T follicular helper cell (primary cell): ENCODE measurements at places on chromosomes 16 and 17.

DNA sequence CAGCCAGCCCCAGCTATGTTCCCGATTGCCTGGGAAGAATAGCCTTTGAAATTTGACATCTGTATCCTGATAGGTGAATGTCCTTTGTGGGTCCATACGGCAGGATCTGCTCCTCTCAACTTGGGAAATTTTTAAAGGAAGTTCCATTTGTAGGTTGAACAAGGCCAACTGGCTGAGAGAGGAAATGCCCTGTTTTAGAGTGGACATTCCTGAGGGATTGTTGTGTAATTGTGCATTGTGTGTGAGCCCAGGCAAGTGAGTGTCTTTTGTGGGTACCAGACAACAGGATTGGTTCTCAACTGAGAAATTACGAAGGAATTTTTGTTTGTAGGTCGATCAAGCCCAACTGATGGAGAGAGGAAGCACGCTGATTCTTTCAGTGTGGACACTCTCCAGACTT, 2.6 kb upstream of the CPHXL2 start:
- DNase-seq, result no peak

DNA sequence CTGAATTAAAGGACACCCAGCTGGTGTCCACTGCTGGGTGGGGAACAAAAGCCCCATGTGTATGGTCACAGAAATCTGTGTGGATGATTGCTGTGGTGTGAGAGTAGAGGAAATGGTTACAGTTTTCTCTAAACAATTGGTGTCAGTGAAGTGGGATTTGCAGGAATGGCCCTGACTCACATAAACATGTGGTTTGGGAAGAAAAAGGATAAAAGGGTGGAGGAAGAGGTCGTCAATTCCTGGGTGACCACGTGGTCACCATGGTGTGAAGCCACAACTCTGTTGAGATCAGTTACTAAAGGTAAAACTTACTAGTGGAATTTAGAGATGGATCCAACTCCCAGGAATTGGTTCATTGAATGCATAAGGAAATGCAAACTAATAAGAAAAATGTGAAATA, 3.6 kb upstream of the TUBG2 start:
- no peak for DNase-seq

DNA sequence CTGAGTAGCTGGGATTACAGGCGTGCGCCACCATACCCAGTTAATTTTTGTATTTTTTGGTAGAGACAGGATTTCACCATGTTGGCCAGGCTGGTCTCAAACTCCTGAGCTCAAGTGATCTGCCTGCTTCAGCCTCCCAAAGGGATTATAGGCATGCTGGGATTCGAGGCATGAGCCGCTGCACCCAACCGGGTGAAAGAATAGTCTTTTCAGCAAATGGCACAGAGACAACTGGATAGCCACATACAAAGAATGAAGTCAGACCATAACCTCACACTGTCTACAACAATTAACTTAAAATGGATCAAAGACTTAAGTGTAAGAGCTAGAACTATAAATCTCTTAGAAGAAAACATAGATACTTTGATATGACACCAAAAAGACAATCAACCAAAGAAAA, 67.6 kb downstream of the TBC1D16 start:
- no peak for DNase-seq

DNA sequence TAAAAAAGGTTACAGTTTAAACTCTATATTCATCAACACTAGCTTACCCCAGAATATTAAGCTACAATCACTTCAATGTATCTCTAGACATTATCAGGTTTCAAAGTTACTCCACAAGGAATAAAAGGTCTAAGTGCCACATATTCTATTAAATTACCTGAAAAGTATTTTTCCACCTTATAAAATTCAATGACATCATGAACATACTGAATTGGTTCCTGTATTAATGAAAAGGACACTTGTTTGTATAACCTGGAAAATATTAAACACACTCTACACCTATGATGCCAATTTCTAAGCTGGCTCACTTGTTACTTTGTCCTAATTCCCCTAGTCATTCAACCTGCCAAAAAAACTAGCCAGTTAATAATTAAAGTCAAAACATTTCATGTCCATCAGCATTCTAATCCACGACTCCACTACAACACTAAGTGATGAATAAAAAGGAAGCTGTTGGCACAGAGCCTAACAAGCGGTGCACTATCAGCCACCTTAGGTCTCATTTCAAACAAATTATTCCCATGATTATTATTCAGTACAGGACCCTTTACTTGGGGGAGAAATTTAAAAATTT, 12.2 kb downstream of the MED13 start:
- no peak for DNase-seq

DNA sequence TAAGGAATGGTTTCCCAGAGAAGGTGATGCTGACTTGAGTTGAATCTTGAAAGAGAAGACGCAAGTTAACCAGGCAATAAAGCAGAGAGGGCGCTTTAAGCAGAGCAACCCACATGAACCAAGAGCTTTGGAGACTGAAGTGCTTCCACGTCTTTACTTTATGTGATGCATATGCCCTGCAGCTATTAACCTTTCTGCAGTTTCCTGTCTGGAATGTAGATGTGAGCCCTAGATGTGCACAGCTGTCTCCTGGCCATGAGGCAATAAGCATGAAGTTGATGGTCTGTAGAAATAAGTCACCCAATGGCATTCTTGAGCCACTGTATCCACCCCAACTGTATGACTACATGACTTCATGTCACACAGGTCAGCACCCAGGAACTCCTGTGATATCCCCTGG, 5.7 kb upstream of the CHST4 start:
- DNase-seq, result no peak

GRCh38 chr16:1614456-1615102, 2.4 kb downstream of the CRAMP1 start:
- DNase-seq, result no peak

DNA sequence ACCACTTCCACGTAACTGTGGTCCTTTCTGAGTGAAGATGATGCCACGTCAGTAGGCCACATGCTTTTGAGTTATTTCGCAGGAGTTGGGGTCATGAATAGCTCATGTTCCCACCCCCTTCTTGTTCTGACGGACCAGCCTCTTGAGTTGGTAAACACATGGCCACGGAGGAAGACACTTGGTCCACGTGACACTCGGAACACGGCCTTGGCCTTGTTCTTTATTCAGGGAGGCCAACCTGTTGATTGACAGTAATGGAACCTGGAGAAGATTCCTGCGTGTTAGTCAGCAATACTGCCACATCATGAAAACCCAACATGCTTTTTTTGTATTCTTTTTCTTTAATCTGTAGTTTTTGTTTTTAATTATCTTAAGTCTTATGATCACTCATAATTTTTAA, 56.3 kb downstream of the SEC14L1 start:
- DNase-seq, result no peak

DNA sequence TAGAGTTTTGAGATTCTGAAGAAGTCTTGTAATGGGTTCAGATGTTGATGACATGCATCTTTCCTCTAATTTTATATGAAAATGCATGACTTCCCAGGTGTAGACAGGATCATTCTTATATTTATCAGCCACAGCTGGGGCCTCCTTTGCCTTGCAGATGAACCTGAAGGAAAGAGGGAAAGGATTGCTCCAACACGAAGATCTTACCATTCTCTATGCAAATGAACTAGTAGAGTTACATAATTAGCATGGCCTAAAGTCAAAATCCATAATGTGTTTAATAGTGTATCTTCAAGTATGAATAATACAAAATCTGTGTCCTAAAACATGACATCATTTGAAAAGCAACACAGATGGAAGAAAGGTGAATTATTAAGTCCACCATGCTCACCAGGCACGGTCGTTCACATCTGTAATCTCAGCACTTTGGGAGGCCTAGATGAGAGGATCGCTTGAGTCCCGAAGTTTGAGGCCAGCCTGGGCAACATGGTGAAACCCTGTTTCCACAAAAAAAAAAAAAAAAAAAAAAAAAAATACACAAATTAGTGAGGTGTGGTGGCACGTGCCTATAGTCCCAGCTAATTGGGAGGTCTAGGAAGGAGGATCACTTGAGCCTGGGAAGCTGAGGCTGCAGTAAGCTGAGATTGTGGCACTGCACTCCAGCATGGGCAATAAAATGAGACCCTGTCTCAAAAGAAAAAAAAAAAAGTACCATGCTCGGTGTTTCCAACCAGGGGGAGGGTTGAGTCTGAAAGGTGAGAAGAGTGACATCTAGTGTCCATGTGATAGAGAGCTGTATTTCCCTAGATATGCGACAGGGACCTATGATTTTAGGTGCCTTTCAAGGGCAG, 6.3 kb downstream of the VWA3A start:
- no peak for DNase-seq

- DNase-seq, result no peak
Measured at GRCh38 chr16:65833171-65833871, 533.2 kb upstream of the CDH5 start.

DNA sequence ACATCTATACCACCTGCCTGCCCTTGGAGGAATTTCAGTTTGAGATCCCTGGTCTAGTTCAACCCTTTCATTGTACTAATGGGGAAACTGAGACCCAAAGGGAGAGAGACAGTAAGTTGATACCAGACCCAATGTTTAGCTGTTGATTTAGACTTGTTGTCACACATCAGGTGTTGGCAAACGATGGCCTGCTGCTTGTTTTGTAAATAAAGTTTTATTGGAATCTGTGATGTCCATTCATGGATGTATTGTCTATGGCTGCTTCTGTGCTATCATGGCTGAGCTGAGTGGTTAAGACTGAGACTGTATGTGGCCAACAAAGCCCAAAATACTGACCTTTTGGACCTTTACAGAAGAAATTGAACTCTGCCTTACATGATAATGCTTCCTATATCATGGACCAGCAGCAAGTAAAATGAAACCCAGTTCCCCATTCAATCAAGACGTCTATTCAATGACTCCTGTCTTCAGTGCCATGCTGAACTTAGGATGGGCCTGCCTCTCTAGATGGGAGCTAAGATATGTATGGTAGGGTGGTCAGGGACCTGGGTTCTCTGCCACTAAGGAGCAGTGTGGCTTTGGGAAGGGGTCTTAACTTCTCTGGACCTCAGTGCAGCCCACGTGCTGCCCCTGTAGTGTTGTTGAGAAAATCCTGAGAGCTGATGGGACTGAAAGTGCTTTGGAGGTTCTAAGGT, 111.0 kb downstream of the IRX5 start:
- no peak for DNase-seq

DNA sequence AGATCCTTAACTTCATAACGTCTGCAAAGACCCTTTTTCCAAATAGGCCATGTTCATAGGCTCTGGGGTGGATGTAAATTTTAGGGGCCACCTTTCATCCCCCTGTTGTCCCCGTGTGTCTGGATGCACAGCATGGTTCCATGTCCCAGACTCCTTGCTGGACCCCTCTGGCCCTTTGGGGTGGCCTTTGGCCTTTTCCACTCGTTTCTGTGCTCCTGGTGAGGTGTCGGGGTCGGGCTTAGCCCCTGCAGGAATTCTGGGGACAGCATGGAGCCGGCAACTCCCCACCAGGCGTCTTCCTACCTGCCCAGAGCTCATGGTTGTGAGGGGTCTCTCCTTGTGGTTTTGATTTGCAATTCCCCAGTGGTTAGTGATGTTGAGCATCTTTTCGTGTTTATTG, 183.5 kb downstream of the SEC14L1 start:
- DNase-seq, result no peak

GRCh38 chr16:67026570-67026969, 2.4 kb upstream of the CBFB start:
- DNase-seq, result no peak

DNA sequence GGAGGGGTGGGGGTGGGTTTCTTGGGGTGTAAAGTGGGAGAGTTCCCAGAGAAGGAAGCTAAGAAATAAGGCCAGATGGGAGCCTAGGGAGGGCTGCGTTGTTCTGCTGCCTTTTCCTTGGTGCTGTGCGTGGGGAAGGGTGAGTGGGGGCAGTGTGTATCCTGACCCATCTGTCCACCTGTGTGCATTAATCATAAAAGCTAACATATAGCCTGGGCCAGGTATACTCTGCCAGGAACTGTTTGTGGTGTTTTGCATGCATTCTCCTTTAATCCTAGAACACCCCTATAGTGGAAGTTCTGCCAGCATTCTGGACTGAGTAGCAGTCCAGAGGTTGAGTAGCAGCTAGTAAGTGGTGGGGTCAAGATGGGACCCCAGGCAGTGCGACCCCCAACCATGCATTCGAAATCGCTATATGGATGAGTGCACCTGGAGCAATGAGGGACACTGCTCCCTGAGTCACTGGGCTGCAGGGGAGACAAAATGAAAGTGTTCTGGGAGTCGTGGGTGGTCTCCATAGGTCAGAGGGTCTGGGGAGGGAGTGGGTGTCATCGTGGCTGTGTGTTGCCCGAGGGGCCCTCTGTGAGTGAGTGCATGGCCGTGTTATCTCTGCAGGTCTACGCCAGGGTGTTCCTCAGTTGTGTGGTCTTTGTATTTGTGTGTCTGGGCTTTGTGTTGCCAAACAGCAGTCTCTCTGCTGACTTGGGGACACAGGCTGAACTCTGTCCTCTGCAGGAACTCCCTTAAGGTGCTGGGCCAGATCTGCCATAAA, 1.3 kb downstream of the ERBB2 start:
- no peak for DNase-seq

- no peak for DNase-seq
Measured at GRCh38 chr16:22013486-22013885, 5.6 kb downstream of the MOSMO start.

DNA sequence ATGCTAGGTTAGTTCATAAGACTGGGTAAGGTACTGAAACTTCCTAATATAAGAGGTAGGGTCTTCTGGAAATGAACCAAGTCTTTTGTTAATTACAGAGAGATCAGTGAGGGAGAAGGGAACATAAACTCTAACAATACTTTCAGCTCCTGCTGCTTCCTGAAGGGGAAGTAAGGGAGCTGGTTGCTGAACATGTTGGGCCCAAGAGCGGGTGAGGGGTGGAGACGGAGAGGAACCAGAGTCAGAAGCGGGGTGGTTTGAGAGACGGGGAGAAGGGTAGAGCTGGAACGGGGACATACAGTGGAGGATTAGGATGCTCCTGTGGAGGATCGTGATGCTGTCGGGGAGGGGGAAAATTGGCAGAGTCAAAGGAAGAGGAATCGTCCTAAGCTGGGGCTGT, 11.5 kb upstream of the ZNF747 start:
- DNase-seq, result no peak

DNA sequence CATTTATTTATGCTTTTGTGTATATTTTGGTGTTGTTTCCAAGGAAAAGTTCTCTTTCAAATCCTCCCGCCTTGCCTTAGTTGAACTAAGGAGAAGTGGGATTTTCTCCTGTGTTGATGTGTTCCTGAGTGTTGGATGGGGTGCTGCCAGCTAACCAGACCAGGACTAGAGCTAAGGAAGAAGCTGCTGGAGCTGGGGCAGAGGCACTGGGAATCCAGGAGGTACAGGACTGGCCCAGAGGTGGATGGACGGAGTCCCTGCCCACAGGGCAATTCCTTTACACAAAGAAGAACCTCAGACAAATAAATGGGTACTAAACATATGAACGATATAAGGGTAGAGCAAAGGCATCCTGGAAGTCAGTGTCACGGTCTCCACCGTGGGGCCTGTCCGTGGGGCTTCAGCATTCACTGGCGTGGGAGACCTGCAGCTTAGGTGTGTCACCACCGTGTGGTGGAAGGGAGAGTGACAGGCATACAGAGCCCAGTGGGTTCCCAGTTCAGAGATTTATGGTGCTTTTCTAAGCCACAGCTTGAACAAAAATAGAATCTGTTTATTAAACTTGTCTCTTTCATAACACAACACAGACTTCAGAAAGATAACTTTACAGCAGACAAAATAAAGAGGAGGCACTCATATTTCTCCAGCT, 270.7 kb downstream of the NTN1 start:
- DNase-seq, result no peak

GRCh38 chr16:61295311-61295710, 740.9 kb downstream of the CDH8 start:
- no peak for DNase-seq

GRCh38 chr17:30961209-30962188, 9.3 kb upstream of the RNF135 start:
- peak; percentile 7 for DNase-seq
